Occipital lobe (tissue), 3 donors: ENCODE measurements at places on chromosomes 3 and 15.

- no peak for DNase-seq
Measured at GRCh38 chr3:180973543-180973942, 16.0 kb downstream of the DNAJC19 start.

- DNase-seq = no peak
Measured at GRCh38 chr3:19334120-19334519, 185.8 kb downstream of the KCNH8 start.

DNA sequence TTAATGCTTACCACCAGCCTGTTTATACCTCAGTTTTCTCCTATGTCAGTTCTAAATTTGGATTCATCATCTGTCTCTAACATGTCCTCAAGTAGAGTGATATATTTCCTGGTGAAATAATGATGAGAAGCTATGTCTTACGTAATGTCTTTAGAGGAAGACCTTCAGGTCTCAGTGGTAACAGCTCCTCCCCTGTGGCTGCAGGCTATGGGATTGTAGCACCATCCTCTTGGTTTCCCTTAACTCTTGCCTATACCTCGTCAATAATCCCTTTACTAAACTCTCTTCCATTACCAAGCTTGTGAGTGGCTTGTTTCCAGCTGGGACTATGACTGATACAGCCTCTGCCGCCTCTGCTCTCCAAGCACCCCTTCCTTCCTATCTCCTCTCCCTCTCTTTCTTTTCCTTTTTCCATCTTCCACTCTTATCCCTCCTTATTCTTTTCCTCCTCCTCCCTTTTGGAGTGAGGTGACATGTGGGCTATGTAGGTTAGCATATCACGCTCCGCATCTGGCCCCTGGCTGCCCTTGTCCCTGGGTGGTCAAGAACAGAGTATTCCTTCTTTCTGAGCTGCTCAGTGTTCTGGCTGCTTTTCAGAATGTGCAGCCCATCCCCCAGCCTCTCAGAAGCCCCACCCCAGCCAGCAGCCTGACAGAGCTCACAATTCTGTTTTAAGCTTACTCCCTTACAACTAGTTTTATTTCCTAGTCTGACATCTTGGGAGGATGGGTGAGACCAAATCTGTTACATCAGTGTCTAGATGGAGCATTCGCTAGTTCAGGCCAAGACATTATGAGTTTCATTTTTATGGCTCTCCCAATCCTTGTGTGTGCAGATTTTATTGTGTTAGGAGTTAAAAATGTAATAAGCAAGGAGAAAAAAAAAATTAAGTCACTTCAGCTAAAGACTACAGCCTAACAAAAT is 75.0 kb upstream of the RNU6-1 start:
- no peak for DNase-seq

- DNase-seq = no peak
Measured at GRCh38 chr3:138567403-138567802, 26.7 kb downstream of the CEP70 start.

- DNase-seq = no peak
Measured at GRCh38 chr3:197901626-197902025, 48.4 kb upstream of the RPL35A start.

DNA sequence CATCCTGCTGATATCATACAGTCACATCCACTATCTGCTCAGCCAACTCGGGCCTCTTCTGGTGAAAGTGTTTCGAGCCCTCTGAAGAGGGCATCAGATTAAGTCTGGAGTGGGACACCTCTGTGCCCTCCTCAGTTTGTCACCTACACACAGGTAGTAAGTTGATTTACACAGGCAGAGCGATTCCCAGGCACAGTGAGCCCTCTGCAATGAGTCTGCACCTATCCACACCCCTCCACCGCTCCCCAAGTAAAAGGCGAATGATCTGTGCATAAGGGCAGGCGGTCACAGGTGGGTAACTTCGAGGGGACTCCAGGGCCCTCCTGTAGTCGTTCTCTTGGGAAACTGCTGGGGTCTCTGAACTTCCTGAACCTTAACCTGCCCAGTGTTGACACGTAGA is 152.0 kb downstream of the ATP10A start:
- DNase-seq = no peak

DNA sequence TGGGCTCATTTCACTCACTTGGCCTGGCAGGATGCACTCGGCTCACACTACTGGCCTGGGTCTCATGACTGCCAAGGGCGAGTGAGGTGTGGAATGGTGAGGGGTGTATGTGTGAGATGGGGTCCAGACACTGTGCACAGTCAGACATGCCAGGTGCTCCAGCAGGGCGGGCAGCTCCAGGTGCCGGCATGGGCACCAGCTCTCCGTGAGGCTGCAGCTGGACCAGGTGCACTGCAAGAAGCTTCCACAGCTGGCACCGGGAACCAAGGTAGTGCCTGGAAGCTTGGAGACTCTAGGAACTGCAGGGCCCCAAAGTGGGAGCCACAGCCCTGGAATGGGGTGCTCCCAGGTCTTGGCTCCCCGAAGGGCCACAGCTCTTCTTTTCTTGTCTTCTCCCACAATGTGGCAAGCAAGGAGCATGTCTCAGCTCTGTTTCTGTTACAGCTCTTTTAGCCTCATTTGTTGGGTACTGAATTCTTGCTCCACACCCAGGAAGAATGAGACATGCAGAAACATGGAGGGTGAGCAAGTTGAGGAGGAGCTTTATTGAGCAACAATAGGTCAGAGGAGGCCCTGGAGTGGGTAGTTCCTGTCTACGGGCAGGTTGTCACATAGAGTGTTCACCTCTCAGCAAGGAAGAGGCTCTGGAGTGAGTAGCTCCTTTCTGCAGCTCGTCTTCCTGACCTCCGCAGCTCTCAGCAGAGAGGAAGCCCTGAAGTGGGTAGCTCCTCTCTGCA is 762.8 kb downstream of the CADM2 start:
- DNase-seq = no peak

DNA sequence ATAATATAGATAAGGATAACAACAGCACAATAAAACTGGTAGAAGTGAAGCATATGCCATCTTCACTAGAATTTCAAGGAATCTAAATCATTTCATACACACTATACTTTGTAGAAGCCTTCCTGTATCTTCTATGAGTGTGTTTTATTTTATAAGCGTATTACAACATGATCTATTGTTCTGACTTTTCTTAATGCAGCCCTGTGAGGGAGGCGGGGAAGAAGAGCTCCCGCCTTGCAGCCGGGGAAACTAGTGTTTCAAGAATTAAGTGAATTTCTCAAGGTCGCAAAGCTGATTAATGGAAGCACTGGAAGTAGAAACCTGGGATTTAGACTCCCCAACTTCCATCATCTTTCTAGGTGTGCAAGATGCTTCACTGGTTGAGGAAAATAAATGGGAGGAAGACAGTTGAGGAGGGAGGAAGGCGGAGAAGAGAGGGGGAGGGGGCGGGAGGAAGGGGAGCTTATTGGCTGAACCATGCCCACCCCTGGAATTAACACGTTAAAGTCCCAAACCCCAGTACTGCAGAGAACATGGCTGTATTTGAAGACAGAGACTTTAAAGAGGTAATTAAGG is 32.9 kb downstream of the VGLL4 start:
- DNase-seq = no peak

DNA sequence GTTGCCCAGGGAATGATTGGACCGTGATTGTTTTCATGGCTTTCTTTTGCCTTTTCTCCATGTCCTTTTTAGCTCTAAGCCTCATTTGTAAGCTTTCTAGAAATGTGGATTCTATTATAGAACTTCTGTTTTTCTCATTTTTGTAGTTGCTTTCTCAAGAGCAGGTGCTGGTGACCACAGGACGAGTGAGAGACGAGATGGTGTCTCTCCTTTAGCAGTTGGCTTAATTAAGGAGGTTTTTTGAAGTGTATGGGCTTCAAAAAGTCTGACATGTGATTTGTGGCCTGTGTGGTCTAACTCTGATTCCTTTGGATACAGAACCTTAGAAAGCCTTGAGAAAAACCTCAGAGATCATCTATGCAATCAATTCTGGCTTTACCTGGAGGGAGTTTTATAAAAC is 292.8 kb downstream of the LPP start:
- DNase-seq = no peak

DNA sequence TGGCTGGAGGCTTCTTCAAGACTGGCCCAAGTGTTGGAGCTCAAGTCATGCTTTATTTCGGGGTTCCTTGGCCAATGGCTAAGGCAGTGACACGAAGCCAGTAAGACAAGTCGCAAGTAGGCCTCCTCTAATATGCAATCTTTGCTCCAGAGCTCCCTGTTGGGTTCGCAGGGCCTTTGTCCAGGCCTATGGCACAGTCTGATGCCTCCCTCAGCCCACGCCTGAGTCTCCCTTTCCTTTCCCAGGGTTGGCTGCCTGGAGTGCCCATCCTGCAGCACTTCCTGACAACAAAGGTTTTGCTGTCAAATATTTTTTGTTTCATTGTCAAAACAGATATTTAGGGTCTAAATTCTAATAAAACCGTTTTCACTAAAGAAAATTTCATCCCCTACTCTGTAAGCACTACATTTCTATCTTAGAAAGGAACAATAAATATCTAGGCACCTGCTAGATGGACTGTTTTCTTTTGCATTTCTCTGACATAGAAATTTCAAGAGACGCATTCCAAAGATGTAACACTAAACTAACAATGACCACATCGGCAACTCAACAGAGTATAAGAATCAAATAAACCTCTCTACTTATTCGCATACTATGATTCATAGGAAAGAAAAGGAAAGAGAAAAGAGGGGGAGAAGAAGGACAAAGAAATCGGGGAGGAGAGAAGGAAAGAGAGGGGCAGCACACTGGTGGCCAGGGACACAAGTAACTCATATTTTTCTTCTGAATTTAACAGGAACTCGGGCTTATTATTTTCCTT is 393.1 kb upstream of the ATP11B start:
- DNase-seq = no peak

GRCh38 chr3:134357914-134358811 is 16.1 kb downstream of the AMOTL2 start:
- no peak for DNase-seq

DNA sequence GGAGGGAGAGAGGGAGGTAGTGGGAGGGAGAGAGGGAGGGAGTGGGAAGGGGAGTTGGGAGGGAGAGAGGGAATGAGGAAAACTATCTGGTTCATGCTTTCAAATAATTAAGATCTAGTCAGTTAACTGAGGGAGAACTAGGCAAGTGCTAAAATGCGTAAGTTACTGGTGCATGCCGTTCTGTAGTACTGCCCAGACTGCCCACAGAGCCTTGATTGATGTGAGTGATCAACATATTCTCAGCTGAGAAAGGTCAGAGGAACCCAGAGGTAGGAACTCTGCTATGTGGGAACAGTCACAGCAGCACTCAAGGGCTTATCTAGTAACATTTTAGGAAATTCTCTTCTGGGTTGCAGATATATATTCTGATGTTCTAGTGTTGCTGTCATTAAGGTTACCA is 149.8 kb upstream of the ROBO1 start:
- DNase-seq = no peak

DNA sequence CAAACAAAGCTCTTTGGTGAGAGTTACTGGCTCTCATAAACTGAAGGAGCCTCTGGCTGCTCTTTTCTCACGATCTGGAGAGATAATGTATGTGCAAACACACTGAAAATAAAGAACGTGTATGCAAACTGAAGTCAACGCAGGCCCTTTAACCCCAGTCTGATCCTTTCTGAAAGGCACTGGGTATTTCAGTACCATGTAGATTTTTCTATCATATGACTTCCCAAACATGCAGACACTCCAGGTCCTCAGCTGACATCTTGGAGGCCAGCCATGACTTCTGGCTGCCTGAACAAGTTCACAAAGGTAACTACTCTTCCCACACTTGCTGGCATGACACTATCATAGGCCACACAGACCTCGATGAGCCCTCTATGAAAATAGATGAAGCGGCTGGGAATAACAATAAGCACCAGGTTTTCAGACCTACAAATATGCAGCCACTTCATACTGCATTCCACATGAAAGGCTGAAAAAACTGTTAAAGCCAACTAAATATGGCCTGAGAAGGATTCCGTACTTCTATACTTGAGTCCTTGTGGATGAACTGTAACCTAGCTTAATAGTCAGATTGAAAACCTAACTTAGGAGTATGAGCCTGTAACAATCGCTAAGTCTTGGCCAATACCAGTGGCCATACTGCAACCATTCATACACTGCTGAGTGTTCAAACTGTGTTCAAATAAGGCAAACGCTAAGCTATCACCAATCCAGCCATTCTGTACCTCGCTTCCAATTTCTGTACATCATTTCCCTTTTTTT is 121.3 kb downstream of the THRB start:
- no peak for DNase-seq

DNA sequence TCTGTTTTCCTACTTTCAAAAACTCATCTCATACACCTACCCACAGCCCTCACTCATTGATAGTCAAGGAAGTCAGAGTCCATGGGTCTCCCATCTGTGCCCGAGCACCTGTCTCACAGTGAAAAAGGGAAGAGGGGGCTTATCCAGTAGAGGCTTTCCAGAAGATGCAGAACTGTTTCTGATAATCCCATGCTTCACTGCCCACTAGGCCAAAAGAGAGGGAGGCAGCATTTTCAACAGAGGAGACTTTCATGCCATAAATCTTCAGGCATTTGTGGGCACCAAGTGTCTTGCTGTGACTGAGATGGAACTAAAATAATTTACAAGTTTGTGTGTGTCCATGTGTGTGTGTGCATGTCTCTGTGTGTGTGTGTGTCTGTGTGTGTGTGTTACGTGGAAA is 117.9 kb upstream of the PHLDB2 start:
- no peak for DNase-seq

DNA sequence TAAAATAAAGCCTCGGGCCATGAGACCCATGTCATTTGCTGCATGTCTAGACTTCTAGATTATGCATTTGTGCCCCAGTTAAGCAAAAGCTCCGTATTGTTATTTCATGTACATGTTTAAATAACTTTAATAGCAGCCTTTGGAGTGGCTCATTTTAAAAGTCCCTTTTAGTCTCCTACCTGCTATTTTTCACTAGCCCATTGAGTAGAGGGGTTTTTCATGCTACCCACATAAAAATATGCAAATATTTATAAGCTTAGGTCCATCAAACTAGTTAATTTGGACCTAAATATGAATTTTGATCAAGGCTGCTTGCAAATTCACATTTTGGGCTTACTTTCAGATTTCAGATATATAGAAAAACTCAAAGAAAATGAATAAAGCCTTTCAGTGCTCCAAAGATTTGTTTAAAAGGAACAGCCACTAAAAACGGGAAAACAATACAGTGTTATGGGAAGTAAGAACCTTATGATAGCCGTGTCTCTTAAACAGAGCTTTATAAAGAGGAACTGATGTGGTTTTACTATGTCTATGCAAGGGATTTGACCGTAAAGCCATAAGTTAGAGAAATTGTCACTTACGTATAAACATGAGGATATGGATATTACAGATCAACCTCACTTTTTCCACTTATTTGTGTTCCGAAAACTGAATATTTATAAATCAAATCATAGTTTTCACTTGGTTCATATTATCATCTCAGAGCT is 30.0 kb downstream of the FILIP1L start:
- DNase-seq = no peak

DNA sequence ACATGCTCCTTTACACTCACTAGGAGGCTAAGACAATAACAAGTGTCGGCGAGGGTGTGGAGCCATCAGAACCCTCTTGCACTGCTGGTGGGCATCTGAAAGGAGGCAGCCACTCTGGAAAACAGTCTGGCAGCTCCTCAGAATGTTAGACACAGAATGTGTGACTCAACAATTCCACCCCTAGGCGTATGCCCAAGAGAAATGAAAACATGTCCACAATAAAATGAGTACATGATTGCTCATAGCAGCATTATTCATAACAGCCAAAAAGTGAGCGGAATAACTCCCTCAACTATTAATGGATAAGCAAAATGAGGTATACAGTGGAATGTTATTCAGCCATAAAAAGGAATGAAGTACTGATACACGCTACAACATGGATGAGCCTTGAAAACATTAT is 57.8 kb downstream of the WNT7A start:
- no peak for DNase-seq
